HL-60 (cell line): ENCODE measurements at places on chromosomes 3 and 15.

- no peak for DNase-seq
These were observed 82.8 kb downstream of the PPARG start for GRCh38 chr3:12371525-12372140.

GRCh38 chr3:71304684-71305083 is 278.8 kb downstream of the FOXP1 start:
- no peak for DNase-seq

GRCh38 chr3:46552538-46552937 is 13.6 kb downstream of the LRRC2 start:
- DNase-seq, result no peak

GRCh38 chr3:52833202-52833601 is 1.6 kb downstream of the MUSTN1 start:
- no peak for DNase-seq

DNA sequence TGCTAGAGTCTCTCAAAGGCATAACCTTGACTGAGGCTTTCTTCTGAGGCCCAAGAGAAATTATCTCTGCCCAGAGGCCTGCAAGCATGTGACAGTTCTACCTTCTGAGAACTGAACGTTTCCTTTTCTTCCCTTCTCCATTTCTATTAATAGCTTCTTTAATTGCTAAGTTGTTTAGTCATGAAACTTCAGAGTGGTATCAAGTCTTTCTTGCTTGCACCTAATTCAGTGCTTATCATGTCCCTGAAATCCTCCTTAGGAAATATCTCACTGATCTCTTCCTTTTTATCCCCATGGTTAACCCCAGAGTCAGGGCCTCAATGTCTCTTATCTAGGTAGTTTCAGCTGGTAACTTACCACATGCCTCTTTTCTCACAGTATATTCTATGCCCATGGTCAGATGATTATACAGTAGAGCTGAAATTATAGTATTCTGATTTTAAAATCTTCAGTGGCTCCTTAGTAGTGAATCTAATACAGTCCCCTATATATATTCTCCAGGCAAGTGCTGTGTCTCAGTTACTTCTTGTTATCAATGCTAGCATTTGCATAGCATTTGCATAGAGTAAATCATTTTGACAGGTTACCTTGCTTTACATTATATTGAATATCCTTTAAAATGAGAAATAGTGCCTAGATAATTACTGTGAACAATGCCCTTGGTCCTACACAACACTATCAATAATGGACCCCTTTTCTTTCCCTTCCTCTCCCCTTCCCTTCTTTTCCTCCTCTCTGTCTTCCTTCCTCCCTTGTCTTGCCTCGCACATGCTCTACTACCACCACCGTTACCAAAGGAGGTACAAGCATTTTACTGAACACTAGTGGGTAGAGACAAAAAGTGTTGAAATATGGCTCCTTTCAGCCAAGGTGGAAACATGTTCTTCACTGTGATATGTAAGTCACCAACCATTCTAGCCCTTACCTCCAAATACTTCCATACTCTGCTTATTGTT is 33.0 kb downstream of the KBTBD8 start:
- no peak for DNase-seq

DNA sequence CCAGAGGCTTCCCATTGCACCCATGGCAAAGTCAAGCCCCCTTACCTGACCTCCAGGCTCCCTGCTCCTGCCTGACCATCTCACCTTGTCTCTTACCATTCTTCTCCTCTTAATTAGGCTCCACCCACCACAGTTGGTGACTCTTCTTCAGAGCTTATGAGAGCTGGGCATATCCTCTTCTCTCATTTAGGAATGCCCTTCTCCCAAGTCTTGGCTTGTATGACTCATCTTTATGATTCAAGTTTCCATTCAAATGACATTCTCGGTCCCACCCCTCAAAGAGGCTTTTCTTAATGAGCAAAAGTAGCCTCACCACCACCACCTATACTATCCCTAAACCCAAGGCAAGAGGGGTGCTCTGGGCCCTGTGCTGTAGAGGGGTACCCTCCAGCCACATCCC is 55.3 kb upstream of the NUDT16 start:
- no peak for DNase-seq

DNA sequence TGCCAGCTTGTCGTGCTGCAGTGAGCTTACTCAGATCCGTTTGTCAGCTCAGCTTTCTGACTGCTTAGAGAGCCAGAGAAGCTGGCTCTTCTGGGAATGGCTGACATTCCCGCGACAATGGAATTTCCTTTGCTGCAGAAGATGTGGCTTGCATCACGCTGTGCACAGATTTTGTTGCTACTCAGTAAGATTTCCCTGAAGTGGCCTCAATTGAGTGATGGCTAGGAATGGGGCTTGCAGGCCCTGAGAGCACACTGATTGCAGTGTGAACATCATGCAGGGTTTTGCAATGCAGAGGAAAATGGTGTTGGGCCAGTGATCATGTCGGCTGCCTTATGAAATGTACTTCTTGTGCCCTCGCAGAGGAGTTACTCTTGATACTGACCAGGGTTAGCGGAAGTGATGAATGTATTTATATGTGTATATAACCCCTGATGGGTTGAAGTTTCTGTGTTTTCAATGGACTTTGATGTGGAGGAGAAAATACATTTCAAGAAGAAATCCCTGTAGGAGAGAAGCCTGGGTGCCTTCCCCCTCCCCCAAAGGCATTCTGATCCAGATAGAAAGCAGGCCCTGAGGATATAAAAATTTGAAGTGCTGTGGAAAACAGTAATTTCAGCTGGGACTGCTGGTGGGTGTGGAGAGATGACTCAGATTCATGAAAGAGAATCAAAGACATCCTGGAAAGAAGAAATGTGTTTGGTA is 102.5 kb upstream of the PDZRN3 start:
- no peak for DNase-seq

- DNase-seq, result peak; percentile 18
These were observed 95.0 kb downstream of the ATG7 start for GRCh38 chr3:11367143-11367693.
